ENCODE measurements at places on chromosomes 2 and 18. TPM values are rescaled to one million over a fixed set of nuclear protein-coding genes. Genes with fewer than 3 reads are reported as not detected.

UGT1A4 gene
- 0.12 TPM for total RNA-seq

RBKS gene
- 9.2 TPM for total RNA-seq

CCDC121 gene
- total RNA-seq, result 3.8 TPM

GPR45 gene
- total RNA-seq, result not detected

Measured in A549 treated with Mapracorat at 1 μM for 4 hours (cell line).